Activated T-cell treated with anti-CD3 and anti-CD28 coated beads, Interleukin-2, amount 50 U/mL, for 48 hours (primary cell): ENCODE measurements at places on chromosomes 16 and 17.

GRCh38 chr16:48507391-48507790 is 102.6 kb downstream of the N4BP1 start:
- no peak for DNase-seq

DNA sequence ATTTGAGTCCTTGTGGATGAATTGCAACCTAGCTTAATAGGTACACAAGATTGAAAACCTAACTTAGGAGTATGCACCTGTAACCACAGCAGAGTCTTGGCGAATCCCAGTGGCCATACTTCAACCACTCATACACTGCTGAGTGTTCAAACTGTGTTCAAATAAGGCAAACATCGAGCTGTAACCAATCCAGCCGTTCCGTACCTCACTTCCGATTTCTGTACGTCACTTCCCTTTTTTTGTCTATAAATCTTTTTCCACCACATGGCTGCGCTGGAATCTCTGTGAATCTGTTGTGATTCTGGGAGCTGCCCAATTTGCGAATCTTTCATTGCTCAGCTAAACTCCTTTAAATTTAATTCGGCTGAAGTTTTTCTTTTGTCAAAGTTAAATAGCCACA is 190.6 kb downstream of the MAF start:
- DNase-seq, result no peak

- peak; percentile 50 for DNase-seq
These were observed 23.8 kb downstream of the SNX11 start for GRCh38 chr17:48131216-48131824.

DNA sequence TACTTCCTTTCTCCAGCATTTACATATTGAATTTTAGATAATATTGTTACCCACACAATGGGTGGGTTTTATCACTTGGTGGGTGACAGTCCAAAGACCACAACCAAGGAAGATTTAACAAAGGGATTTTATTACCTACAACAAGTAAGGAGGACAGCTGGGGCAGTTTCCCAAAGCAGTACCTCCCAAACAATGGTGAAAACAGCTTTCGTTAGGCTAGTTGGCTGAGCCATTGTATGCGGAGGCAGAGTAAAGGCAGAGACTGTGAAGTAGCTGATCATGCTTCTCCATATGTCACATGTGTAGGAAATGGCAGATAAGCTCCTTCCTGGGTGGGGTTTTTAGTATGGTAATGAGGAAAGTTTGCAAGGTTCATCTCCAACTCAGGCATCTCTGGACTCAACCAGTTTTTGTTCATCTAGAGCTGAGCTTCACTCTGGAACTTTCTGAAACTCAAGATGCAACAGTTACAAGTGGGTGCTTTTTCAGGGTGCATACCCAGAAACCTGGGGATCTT is 104.3 kb upstream of the PSMD7 start:
- no peak for DNase-seq

DNA sequence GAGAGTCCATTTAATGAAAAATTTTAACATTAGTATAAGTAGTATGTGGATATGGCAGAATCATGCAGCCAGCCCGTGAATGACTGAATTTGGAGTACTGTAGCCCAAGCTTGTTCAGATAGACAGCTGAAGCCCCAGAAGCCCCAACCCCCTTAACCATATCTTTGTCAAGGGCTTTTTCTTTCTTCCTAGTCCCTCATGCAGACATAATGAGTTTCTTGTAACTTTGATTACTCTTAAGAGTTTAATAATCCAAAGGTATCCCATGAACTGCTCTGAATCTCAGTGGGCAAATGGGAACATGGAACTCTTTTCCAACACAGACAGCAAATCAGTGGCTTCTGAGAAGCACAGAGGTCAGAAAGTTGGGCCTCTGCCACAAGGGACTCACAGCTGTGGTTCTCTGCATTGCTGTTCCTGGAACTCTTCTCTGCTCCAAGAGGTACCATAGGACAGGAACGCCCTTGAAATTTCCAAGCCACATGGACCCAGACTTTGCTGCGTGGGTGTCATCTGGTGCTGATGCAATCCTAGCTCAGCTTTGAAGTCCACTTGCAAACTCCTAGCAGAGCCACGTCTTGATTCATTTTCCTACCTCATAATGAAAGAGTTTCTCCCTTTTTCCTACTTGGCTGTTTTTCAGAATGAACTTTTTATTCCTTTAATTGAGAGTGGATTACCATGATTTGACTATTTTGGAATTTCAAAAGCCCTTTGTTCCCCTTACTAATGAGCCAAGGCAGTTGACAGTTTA is 18.1 kb downstream of the LYRM1 start:
- no peak for DNase-seq

GRCh38 chr16:9114112-9114511 is 22.7 kb downstream of the HAPSTR1 start:
- no peak for DNase-seq

- no peak for DNase-seq
These were observed 121.6 kb downstream of the PMP22 start for GRCh38 chr17:15143524-15143923.

- DNase-seq, result no peak
These were observed 1.9 kb upstream of the UBE2G1 start for GRCh38 chr17:4368341-4368740.

GRCh38 chr16:27321013-27321915 is 7.5 kb downstream of the IL4R start:
- no peak for DNase-seq

DNA sequence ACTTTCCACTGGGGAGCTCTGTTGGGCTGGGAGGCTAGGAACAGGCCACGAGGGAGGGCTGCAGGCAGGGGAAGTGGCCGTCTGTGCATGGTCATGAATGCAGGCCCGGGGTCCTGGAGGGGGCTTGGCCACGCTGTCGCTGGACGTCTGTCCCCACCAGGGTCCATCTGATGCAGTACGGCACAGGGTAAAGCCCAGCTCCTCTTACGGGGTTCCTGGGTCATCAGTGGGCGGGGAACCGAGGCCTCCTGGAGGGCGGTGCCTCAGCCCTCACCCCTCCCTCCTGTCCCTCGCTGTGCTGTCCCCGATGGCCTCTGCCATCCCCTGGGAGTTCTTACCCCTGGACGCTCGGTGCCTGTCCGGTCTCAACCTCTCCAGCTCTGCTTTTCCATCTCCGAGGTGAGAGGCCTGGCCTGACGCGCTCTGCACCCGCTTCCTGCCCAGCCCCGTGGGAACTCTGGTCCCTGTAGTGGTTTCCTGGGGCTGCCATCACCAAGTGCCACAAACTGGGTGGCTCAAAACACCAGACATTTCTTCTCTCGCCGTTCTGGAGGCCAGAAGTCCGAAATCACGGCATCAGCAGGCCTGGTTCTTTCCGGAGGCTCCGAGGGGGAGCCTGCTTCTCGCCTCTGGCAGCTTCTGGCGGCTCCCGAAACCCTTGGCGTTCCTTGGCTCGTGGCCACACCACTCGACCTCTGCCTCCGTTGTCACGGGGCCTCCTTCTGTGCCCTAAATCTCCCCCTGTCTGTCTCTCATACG is 182.8 kb downstream of the SEC14L1 start:
- no peak for DNase-seq

GRCh38 chr16:57283214-57283958 is 1.1 kb downstream of the PLLP start:
- DNase-seq, result no peak

- peak; percentile 71 for DNase-seq
These were observed 76.6 kb downstream of the CMIP start for GRCh38 chr16:81521141-81521626.

GRCh38 chr17:63290351-63290750 is 155.8 kb downstream of the CYB561 start:
- no peak for DNase-seq

DNA sequence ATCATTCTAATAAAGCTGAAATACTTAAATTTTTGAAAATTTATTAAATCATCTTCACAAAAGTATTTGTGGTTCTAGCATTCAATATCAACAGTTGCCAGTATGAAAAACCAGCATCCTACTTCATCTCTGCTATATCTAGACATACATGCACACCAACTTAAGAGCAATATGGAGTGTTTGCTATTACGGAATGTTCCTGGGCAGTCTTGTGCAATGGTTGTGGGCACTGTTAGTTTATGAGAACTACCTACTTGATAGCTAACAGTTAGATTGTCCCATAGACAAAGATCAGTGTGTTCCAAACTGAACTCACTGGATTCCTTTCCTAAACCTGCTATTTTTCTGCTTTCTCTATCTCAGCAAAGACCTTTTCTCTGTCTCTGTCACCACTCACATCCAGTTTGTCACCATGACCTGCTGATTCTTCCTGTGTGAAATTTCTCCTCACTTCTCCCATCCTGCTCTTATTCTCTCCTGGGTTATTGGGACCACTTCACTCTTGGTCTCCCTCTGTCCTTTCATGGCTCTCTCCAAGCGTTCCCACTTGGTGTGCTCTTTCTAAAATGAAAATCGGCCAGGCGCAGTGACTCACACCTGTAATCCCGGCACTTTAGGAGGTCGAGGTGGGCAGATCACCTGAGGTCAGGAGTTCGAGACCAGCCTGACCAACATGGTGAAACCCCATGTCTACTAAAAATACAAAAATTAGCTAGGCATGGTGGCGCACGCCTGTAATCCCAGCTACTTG is 27.7 kb downstream of the CNTROB start:
- no peak for DNase-seq

DNA sequence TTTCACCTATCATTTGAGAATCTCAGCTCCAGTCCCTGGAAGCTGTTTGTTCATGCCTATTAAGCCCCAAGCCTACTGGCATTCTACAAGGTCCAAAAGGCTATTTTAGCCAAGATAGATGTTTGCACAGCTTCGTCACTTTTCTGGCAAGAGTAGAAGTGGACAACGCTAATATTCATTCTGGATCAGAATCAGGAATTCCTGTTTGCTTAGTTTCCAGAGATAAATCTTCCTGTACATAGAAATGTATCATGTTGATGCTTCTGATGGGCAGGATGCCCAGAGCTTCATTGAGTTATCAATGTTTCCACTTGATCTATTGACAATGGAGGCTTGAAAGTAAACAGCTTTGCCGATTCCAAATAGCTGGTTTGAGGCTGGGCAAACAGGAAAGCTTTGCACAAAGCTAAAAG is 260.7 kb upstream of the CA10 start:
- DNase-seq, result no peak

GRCh38 chr17:31099016-31099415 is 4.2 kb downstream of the NF1 start:
- DNase-seq, result no peak

- DNase-seq, result no peak
These were observed 11.1 kb upstream of the RNF112 start for GRCh38 chr17:19399750-19400450.

DNA sequence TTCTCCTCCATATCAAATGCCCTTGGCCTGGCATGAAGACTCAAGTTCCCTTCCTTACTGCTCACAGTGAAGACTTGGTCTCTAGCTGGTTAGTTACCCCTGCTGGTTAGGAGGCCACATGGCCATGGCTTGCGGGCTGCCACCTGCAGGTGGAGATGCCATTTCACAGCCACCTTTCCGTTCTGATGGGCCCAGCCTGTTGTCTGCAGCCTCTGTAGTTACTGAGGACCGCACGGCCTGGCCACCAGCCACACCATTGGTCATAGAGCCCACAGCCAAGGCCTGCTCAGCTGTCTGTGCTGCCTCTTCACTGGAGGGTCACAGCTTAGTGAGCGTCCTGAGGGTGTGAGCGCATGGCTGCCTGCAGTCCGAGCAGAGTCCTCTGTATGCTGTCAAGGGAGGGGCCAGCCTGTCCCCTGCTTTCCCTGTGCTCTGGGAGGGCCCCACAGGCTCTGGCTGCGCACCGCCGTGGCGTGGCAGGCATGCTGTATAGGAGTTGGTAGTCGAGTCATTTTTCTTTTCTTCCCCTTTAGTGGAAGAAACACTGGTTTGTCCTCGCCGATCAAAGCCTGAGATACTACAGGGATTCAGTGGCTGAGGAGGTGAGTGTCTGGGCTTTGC is 59.2 kb downstream of the PLD6 start:
- DNase-seq, result peak; percentile 36

DNA sequence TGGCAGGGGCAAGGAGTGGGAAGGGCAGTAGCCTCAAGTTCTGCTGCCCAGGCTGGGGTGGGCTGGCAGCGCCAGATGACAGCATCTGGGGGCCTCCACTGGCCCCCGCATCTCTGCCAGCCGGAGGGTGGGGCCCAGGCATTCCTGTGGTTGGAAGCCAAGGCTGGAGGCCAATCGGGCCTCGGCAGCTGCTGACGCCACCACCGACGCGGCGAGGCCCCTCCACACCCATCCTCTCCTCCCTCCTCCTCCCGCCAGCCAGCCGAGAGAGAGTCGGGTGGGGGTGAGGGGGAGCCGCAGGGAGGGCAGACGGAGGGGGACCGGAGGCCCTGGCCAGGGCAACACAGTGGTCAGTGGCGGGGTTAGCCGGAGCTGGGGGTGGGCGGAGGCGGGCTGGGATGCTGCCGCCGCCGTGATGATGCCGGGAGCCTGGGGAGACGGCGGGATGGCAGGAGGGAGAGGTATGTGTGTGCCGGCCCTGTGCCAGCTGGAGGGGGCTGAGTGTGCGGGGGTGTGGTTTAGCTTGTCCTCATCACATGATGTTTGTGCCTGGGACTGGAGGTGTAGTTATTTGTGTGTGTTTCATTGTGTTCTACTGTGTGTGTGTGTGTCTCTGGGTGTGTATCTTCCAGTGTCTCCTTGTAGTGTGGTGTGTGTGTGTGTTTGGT is 36.6 kb downstream of the ARHGAP23 start:
- DNase-seq, result no peak

DNA sequence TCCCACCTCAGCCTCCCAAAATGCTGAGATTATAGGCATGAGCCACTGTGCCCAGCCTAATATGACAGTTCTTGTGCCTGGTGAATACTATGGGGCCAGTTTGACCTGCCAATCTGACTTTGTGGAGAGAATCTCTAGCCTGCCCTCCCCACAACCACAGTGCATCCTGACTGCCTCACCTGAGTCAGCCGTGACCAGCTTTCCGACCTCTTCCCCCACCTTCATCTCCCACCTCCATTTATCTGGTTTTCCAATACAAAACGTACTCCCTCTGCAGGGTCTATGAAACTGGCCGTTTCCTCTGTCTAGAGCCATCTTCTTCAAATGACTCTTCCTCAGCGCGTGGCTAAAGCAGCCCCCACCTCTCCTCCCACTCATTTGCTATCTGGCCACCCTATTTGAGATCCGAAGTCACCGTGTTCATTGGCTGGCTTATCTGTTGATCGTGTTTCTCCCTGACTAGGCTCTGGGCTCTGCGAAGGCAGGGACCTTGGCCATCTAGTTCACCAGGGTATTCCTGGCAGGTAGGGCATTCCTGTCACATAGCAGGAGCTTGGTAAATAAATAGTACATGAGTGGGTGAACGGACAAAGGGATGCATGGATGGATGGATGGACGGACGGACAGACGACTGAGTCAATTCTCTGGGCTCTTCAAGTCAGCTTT is 22.3 kb upstream of the PLLP start:
- DNase-seq, result no peak

- DNase-seq, result no peak
These were observed 23.9 kb upstream of the NGFR start for GRCh38 chr17:49471089-49471683.
